Neural crest cell (in vitro differentiated cells): ENCODE measurements at places on chromosomes 2 and 18. TPM values are rescaled to one million over a fixed set of nuclear protein-coding genes. Genes with fewer than 3 reads are reported as not detected.
A peak's percentile ranks its signal among the peaks of the same experiment; 100 is the strongest.

The ADGRF3 gene
- 0.44 and 0.77 TPM in 2 replicates for total RNA-seq

The LYPD6B gene
- total RNA-seq, result not detected in 2 replicates

The FSIP2 gene
- total RNA-seq, result 8.0 and 10.1 TPM in 2 replicates

The GYPC gene
- total RNA-seq, result 84.4 and 89.4 TPM in 2 replicates

The CDH20 gene
- 0.36 and 0.63 TPM in 2 replicates for total RNA-seq

The IL1F10 gene
- total RNA-seq, result not detected in 2 replicates

The TMEM169 gene
- 29.7 and 34.8 TPM in 2 replicates for total RNA-seq

The SLC9A4 gene
- not detected in 2 replicates for total RNA-seq

The FZD7 gene
- total RNA-seq, result 89.1 and 91.0 TPM in 2 replicates

The SNORC gene
- total RNA-seq, result 2.8 and 3.0 TPM in 2 replicates

The POTEI gene
- total RNA-seq, result 1.1 and 1.3 TPM in 2 replicates

GRCh38 chr2:49616800-49617199, 462.5 kb upstream of the FSHR start:
- DNase-seq, result no peak

- no peak for DNase-seq
These were observed 533.2 kb upstream of the TNP1 start for GRCh38 chr2:217392930-217393584.

GRCh38 chr2:177118636-177119035, 94.0 kb upstream of the HNRNPA3 start:
- DNase-seq, result no peak

DNA sequence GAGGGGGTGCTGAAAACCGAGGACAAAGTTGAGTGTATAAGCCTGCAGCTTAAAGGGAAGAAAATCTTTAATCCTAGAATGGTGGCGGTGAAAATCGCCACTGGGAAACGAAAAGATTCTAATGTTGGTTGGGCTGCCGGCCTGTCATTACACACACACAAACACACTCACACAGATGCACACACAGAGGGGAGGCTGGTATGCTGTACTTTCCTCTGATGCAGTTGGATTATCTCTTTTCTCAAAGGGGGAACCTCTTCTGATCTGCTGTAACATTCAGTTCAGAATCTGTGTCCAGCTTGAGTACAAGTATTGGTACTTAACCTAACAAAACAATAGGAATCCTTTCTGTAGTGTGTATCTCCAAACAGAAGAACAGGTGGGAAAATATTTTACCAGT, 39.0 kb downstream of the ANXA4 start:
- no peak for DNase-seq

- no peak for DNase-seq
These were observed 118.5 kb downstream of the BAZ2B start for GRCh38 chr2:159497847-159498246.

- no peak for DNase-seq
These were observed 543.8 kb downstream of the ERBB4 start for GRCh38 chr2:211994806-211995205.

DNA sequence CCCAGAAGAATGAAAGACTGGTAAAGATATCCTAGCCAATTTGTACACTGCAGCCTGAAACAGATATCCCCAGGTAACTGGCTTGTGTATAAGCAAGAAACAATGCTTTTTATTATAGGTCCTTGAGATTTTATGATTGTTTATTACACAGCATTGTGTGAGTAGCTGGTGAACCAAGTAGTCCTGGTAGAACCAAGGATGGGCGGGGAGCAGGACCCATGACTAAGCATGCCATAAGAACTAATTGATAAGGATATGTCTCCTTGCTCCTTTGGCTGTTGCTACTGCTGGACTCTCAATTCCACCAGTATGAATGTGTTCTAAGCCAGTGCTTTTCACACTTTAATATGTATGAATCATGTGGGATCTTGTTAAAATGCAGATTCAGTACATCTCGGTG, 12.3 kb upstream of the ALMS1 start:
- DNase-seq, result no peak

- no peak for DNase-seq
These were observed 104.8 kb upstream of the RAB12 start for GRCh38 chr18:8504424-8504823.

- DNase-seq, result no peak
These were observed 218.9 kb upstream of the COPS8 start for GRCh38 chr2:236866542-236867340.

- no peak for DNase-seq
These were observed 74.7 kb downstream of the KCTD1 start for GRCh38 chr18:26473672-26474071.

GRCh38 chr2:113116100-113116958, 11.1 kb upstream of the IL1RN start:
- no peak for DNase-seq

DNA sequence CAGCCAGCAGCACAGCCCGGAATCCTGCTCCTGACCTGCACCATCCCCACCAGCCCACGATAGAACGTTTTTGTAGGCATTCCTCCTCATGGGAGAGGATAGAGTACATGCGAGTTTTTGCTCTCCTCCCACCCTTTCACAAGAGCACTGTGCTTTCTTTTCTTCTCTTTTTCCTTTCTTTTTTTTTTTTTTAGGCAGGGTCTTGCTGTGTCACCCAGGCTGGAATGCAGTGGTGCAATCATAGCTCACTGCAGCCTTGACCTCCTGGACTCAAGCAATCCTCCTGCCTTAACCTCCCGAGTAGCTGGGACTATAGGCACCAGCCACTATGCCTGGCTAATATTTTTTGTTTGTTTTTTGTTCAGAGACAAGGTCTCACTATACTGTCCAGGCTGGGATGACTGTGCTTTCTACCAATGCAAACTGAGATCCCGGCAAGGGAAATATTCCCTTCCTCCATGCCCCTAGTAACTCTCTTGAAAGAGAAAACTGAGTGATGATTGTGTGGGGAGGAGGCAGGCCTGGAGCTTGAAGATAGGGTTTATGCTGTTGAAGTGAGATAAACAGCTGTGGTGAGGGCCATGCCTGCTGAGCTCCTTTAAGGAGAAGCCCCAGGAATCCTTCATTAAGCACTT, 82.6 kb upstream of the TXNDC2 start:
- no peak for DNase-seq

DNA sequence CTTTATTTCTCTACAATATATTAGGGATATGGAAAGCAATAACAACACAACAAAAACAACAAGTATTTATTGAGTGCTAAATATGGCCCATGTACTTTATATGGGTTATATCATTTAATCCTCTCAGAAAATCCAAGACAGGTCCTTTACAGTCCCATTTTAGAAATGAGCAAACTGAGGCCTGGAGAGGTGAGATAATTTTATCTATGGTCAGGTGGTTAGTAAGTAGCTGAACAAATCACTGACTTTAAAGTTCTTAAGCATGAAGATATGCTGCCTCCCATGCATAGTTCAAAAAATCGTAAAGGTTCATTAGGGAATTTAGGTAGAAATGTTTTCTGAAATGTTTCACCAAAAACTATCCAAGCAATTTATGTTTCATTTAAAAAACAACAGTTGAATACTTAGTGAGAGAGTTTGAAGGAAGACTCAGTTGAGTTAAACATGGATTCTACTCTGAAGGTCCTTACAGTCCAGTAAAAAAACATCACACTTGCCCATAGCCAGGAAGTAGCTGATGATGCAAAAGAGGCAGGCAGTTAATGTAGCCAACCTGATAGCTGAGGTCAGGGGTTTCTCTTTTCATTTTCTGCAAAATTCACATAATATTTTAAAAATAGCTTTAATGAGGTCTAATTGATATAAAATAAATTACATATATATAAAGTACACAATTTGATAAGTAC, 7.6 kb upstream of the NFE2L2 start:
- no peak for DNase-seq

DNA sequence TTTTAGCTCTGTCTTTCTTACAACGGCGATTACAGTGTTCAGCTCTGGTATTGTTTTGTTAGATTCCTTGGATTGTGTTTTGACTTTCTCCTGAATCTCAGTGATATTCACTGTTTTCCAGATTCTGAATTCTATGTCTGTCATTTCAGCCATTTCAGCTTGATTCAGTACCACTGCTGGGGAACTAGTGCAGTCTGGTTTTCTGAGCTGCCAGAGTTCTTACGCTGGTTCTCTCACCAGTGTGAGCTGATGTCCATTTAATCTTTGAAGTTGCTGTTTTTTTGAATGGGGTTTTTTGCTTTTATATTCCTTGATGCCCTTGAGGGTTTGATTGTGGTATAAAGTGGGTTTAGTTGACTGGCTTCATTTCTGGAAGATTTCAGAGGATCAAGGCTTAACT, 37.4 kb upstream of the THUMPD2 start:
- DNase-seq, result no peak

GRCh38 chr2:61443342-61444041, 27.4 kb downstream of the USP34 start:
- DNase-seq, result no peak

- DNase-seq, result no peak
These were observed 77.4 kb downstream of the INHBB start for GRCh38 chr2:120423167-120423943.

- no peak for DNase-seq
These were observed 139.6 kb downstream of the TCF4 start for GRCh38 chr18:55448420-55448819.

- no peak for DNase-seq
These were observed 28.1 kb upstream of the CHST9 start for GRCh38 chr18:27213123-27213717.

DNA sequence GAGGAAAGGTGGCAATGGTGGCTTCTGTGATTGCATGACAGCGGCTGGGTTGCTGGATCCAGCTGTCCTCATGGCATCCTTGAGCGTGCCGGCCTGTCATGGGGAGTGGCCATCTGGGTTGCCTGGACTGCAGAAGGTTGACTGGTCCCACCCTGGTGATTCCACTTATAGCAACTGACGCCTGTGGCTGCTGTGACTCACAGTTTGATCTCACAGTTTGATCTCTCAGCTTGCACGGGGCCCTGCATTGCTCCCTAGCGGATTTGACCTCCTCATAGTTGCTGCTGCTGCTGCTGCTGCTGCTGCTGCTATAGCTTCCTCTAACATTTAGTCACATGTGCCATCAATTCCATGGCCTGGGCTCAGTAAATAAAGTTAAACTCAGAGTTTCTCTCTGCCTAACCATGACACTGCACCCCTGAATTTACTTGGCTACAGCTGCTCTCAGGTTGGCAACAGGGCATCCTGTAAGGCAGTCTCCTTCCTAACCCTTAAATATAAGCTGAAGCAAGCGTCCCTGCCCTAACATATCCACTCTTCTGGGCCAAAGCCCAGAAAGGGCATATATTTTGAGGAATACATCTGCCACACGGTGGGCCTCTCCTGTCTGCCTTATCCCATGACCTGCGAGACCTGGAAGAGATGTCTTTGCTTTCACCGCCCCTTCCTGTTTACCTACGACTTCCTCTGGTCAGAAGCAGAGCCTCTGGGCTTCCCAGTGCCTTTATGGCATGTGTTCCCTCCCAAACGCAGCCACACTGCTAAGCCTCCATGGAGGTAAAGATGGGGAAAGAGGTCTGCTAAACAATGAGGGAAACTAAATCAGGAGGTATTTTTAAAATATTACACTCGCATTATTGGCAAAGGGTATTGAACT, 37.8 kb upstream of the CCDC150 start:
- no peak for DNase-seq

DNA sequence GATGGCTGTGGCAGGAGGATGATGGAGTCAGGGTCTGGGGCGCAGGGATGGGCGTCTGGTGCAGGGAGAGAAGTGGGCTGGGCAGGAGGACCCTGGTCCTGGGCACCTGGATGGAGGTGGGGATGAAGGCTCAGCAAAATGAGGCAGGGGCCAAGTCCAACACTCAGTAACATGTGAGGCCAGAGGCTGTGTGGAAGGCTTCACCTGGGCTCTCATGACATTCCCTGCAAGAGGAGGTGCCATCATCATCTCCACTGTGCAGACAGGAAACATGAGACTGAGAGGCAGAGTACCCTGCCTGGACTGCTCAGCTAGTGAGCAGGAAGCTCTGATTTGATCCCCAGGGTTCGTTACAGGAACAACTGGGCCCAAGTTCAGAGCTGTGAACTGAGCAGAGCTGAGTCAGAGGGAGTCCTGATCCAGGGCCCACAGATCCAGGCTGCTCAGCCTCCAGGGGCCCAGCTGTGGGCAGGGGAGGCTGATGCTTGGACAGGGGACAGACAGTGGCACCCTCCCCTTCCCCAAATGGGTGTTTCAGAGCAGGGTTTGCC, 36.9 kb downstream of the HJURP start:
- DNase-seq, result no peak

GRCh38 chr2:217142649-217143266, 282.9 kb upstream of the TNP1 start:
- DNase-seq, result peak; percentile 32

DNA sequence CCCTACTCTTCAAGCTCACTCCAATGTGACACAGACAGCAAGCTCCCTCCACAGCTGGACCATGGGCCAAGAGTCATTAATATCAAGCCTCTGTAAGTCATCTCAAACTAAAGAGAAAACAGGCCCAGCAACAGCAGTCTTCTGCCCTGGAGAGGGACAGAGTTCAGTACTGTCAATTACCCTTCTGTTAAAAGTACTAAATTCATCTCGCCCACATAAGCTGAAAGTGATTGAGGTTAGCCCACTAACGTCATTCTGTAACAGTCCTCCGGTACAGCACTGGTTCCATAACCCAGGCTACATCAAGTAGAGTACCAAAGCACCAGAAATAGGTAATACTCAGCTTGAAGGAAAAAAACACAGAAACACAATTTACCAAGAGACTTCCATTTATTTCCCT, 25.9 kb downstream of the THADA start:
- DNase-seq, result no peak

DNA sequence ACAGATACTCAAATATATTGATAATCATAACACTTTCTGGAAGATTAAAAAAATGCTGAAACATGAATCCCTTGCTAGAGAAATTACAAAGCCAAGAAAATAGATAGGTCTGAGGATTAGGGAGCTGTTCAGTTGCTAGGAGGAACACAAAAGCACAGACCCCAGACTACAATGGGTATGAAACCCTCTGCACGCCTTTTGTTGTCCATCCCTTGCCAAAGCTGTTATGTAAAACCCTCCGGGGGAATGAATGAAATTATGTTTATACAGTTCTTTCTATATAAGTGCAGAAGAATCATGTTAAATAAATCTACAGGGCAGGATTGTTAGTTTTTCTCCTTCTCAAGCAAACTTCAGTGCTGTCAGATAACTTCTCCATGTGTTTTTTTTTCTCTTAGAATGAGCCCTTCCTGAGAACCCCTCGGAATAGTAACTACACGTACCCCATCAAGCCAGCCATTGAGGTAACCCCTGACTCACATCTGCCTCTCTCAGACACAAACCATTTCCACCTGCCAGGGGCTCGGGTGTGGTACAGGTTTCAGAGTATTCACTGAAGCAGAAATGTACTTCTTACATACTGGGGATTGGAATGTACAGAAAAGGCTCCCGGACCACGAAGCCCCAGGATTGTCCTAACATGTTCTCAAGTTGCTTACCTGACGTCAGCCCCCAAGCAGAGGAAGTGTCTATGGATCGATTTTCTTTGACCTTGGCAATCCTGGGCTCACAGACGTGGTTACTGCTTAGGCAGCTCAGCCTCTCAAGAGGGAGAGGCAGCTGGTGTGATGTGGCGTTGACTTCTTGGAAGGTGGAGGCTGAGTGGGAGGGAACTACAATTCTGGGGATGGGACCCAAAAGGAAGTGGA, 118.0 kb downstream of the PLB1 start:
- DNase-seq, result no peak
